Left ventricle myocardium superior (tissue), 1 donor: ENCODE measurements at places on chromosomes 7 and 10. TPM values are rescaled to one million over a fixed set of nuclear protein-coding genes. Genes with fewer than 3 reads are reported as not detected.
A peak's percentile ranks its signal among the peaks of the same experiment; 100 is the strongest.

GRCh38 chr10:131162866-131163843 is 148.4 kb downstream of the TCERG1L start:
- DNase-seq: no peak

GRCh38 chr10:73404690-73405089 is 9.2 kb downstream of the ANXA7 start:
- no peak for DNase-seq

DNA sequence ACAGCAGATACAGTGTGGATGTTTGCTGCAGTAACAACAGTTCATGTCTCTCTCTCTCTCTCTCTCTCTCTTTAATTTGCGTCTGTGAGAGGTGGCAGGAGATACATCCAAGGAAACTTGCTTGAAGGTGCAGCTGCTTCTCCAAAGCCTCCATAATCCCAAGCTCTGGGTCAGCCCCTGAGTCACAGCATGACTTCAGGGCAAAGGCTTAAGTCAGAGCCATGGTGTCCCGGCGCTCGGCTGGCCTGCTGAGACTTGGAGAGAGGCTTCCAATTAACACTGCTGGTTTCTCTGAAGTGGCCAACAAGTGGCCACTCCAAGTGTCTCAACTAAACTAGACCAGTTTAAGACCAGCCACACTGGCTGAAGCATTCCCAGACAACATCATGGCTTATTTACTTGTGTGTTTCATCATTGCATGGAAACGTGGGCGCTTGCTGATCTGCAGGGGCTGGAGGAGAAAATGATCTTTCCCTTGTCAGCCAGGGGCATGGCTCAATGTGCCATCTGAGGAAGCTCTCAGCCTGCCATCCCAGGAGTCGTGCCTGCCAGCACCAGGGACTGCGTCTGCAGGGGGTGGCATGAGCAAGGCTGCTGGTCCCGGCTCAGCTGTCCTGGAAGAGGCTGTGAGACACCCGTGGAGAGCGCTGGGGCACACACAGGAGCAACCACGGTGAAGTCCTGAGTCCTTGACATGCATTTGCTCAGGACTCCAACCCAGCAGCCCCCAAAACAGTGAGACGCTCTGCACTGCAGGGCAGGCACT is 254.2 kb downstream of the COBL start:
- DNase-seq: no peak

DNA sequence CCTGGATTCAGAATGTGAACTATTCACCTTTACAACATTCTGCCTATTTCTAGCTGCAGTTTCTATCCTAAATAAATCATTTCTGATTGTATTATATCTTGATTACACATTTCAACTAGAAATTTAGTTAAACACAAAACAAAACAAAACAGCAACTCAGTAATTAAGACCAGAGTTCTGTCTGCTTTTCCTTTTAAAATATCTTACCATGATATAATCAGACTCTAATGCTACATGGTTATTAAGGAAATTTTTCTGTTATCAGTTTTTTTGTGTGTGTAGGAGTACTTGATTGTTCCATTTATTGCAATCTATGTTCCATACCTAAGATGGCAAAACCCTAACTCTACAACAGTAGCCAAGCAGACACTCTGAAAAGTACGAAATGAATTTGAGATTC is 663.3 kb downstream of the NRG3 start:
- DNase-seq: no peak

GRCh38 chr10:29669149-29669548 is 34.4 kb upstream of the SVIL start:
- peak; percentile 65 for DNase-seq

DNA sequence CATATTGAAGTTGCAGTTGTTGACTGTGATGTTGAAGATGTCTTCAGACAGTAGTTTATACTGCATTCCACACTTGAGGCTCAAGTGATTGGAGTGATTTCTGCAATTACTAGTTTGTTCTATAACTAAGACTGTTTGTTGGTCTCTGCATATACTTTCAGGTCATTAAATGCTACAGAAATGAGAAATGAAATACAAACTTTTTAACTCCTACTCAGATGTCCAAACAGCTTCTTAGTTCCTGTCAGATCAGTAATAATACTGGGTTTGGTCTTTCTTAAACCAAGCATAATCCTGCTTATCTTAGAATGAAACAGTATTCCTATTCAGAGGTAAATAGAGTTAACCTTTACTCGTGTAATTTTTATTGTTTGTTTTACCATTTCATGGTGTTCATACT is 115.9 kb downstream of the CCNY start:
- DNase-seq: no peak

DNA sequence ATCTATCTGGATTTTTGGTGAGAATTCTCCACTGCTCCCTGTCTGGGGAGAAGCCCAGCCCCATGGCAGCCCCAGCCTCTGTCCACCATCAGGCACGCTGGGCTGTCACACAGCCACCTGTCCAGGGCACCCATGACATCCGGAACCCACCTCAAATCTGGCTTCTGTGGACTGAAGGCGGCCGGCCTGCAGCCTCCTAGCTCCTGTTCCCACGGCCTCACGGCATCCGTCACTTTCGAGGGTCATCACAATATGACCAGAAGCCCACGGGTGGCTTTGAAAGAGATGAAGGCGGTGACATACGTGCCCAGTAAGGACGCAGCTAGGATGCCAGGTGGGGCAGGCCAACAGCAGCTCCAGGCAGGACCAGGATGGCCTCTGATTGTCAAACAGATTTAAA is 140.9 kb downstream of the PTPRN2 start:
- no peak for DNase-seq

DNA sequence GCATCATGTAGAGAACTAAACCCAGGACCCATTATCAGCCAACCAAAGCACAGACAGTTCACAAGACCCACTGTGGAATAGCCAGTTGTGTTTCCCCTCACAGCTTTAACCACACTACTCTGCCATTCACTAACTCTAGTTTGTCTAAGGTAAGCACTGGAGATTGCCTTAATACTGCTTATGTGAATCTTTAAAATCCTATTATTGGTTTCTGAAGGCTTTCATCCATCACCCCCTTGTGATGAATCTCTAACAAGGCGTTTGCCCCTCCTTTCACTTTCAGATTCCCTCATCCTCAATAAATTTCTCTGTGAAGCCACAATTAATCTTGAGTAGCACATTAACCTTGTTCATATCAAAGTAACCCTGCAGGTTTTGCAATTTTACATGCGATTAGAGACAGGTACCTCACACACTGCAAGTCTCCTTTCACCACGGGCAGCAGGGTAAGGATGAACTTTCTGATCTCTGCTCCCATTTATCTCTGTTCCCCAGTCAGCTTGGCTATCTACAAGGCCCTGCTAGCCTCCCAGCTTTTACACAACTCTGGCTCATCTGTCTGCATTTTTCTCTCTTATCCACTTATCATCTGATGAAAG is 785.6 kb downstream of the REEP3 start:
- no peak for DNase-seq

GRCh38 chr10:77771851-77772250 is 134.2 kb upstream of the KCNMA1 start:
- no peak for DNase-seq

DNA sequence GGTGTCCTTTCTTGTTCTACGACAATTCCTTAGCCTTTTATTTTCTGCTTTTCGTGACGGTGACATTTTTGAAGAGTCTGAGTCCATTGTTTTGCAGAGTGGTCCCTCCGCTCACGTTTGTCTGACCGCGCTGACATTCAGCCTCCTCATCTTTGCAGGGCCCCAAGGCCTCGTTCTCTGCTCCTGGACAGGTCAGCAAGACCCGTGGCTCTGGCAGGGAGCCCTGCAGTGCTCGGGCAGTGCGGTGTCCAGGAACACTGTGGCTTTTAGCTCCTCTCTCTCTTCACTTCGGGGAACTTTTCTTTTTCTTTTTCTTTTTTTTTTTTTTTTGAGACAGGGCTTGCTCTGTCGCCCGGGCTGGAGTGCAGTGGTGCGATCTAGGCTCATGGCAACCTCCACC is 142.5 kb downstream of the DNAJB6 start:
- no peak for DNase-seq

DNA sequence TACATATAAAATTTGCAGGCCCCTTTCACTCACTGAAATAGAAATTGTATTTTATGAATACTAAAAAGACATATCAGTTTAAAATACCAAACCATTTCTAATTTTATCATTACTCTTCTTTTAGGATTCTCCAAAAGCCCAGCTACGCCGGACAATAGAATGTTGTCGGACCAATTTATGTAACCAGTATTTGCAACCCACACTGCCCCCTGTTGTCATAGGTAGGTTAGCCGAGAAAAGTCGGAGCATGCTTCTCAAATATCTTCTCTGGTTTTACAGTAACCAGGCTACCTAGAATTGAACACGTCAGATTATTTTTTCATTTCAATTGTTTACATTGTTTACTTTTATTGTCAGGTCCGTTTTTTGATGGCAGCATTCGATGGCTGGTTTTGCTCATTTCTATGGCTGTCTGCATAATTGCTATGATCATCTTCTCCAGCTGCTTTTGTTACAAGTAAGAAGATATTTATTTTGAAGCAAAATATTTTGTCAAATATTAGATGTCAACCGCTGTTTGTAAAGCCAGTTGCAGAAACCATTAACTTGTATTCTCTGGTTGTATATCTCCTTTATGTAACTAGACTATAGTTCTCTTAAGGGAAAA is 57.6 kb downstream of the MMRN2 start:
- no peak for DNase-seq

DNA sequence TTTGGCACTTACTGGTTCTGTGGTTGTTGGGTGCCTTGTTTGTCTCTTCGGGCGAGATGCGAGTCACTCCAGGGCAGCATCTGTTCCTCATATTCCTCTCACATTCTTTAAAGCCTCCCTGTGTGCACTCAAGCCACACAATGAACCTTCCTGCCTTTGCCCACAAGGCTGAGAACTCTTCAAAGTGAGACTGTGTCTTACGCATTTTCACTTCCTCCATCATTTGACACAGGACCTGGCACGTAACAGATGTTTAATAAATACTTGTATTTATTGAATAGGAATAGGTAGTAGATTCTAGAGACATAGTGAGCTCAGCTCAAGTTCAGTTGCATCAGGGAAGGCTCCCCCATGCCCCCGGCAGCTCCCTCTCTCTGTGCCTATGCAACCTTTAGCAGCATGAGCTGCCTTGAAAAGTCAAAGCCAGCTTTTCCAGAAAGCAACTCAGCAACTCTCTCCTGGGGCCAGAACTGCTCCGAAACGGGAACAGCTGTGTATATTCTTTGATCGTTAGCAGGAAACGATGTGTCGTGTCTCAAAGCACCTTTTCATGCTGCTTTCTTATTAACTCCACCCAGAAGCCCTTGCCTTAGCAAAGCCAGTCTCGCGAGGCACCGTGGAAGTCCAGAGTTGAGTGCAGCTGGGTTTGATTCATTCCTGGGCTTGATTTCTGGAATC is 97.5 kb downstream of the PFKFB3 start:
- no peak for DNase-seq

GRCh38 chr7:155465761-155466141 is 7.8 kb downstream of the EN2 start:
- DNase-seq: no peak

- no peak for DNase-seq
Observed at GRCh38 chr7:53302496-53303246, 267.2 kb downstream of the POM121L12 start.

ODAD2 gene
- 0.42 TPM for total RNA-seq

MOGAT3 gene
- not detected for total RNA-seq

CYP2C9 gene
- total RNA-seq: not detected

CLCN1 gene
- not detected for total RNA-seq

BMPER gene
- total RNA-seq: 0.59 TPM

CREB5 gene
- 4.5 TPM for total RNA-seq

SFTPA1 gene
- 0.17 TPM for total RNA-seq

CCL26 gene
- total RNA-seq: not detected

ZNF25 gene
- total RNA-seq: 19.4 TPM

MRLN gene
- not detected for total RNA-seq

GPR26 gene
- not detected for total RNA-seq
